ENCODE measurements at places on chromosomes 4 and X.

DNA sequence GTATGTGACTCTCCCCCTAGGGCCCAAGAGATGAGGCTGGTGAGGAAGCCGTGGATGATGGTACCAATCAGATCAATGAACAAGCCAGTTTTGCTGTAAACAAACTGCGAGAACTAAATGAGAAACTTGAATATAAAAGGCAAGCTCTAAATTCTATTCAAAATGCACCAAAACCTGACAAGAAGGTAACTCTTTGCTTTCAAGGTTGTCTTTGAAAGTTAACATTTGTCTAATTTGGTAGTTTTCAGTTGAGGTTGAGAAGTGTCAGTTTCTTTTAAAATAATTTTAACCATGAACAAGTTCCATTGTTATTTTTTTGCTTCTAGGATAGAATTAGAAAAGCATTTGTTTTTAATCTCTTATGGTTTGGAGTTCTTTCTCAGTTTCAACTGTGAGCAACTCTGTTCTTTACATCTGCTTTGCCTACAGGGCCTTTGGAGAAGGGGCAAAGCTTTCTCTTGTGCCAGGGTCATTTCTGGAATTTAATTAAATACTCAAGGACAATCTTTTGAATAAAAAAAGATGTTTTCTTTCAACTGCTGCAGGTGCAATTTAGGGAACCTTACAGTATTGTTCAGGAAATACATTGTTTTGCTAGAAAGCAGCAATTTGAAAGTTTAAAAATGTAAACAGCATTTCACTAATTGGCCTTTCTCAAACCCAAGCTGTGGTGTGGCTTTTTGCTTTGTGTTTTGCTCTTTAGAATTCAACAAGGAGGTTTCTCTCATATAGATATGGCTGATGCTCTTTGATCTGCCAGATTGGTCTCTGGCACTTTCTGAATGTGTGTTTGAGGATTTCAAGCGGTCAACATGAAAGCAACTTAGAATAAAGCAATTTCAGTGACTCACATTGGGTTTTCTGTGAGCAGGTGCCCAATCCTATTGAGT lies 62.9 kb downstream of the LRP2BP start:
- no peak for DNase-seq

DNA sequence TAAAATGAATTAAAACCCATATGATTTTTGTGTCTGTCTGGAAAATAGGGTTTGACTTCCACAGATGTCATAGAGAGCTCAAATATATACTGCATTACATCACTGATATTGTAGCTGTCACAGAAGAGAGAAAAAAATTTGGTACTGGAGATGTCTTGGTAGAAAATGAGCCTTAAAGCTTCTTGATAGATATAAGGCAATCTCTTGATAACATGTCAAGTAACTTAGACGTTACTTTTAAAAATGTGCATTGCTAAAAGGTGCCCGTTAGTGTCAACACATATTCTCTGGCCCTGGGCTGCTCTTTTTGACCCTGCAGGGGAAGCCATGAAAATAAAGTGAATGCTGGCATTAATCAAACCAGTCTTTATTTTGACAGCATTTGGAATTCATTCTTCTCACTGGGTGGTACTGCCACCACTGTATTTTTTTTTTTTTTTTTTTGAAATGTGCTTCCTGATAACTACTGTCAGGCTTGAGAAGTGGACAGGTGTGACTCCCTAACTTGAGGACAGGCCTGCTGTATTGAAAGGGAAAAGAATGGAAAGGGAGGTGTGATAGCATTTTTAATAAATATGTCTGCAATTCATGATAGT lies 53.0 kb upstream of the RAPGEF2 start:
- no peak for DNase-seq

DNA sequence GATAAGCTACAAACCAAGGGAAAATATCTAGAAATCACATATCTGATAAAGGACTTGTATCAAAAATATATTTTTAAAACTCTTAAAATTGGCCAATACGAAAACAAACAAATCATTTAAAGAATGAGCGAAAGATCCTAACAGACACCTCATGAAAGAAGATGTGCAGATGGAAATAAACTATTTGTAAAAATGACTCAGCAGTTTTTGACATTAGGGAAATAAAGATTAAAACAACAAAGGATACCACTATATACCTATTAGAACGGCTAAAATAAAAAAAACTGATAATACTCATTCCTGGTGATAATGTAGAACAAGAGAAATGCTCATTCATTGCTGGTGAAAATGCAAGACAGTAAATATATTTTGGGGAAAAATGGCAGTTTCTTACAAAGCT lies 506.4 kb downstream of the KLHL4 start:
- no peak for DNase-seq

- no peak for DNase-seq
Observed at GRCh38 chr4:7844594-7844991, 95.1 kb downstream of the AFAP1 start.

- no peak for DNase-seq
Observed at GRCh38 chr4:142595222-142595871, 250.8 kb downstream of the INPP4B start.

- DNase-seq = no peak
Observed at GRCh38 chr4:3317011-3317655, 24.3 kb downstream of the RGS12 start.

DNA sequence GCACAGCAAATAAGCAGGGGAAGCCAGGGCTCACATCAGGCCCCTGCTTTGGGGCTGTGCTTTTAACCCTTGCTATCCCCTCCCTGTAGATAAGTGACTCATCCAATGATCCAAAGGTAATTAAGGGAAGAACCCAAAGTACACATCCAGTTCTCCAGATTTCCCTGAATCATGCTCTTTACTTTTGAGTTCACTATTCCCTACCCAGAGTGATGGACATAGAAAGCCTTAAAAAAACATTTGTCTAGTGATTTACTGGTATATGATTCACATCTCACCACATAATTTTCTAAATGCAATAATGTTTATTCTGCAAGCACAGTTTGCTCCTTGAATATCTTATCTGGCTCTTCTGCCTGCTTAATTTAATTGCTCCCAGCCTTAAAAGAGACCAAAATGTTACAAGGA lies 136.2 kb downstream of the PPP3CA start:
- no peak for DNase-seq

DNA sequence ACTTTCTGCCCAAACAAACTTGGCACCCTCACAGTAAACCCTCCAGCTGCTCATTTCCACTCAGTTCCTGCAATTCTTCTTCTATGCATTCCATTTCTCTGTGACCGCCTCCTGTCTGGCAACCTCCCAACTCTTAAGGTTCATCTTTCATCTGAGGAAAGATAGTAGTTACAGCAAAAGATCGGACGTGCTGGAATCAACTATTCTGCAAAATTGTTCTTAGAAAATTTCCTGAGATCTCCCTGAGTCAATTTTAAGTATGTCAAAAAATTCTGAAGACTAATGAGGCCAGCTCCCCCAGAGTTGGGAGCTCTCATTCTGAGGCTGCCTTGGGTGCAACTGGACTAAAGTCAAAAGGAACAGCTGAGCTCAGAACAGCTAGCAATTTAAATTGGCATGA lies 1026.0 kb downstream of the ADGRL3 start:
- no peak for DNase-seq

- DNase-seq = peak; percentile 3
Observed at GRCh38 chr4:35342833-35343232, 901.5 kb downstream of the ARAP2 start.

- DNase-seq = no peak
Observed at GRCh38 chr4:3263053-3263875, 14.3 kb downstream of the MSANTD1 start.

DNA sequence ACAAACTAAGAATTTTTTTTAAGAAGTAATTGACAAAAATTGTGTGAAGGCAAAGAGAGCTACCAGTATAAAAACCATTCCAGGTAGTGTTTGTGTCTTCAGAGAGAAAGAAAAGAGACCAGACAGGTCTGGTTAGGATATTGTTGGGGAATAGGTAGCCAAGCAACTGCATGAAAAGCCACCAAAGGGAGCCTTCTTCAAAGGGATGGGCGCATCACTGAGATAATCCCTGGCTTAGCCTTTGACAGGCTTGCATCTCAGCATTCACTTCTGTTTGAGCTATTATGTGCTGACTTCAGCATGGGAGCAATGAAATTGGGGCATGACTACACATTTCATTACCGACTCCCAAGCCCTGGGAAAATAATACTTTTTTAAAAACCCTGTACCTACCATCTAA lies 496.6 kb downstream of the IL1RAPL1 start:
- DNase-seq = no peak

- no peak for DNase-seq
Observed at GRCh38 chr4:79625361-79625760, 217.3 kb upstream of the GK2 start.

GRCh38 chrX:22373094-22373493 lies 100.4 kb downstream of the CBLL2 start:
- DNase-seq = no peak

DNA sequence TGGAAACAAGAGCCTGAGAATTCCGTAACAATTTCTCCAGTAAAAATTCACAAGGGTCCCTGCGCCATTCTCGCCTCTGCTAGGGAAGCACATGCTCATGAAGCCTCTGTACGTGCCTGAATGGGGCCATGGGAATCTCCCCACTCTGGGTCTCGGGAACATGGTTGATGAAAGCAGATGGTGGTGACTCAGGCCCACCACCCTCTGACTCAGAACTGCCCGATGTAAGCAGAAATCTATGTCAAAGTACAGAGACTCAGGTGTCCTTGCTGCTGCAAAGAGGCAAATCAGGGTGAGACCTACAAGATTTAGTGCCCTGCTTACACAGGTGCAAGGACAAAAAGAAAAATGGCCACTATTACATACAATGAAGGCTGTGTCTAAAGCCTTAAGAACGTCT lies 65.0 kb downstream of the SCD5 start:
- no peak for DNase-seq

GRCh38 chrX:10884246-10884645 lies 226.9 kb upstream of the HCCS start:
- DNase-seq = no peak

DNA sequence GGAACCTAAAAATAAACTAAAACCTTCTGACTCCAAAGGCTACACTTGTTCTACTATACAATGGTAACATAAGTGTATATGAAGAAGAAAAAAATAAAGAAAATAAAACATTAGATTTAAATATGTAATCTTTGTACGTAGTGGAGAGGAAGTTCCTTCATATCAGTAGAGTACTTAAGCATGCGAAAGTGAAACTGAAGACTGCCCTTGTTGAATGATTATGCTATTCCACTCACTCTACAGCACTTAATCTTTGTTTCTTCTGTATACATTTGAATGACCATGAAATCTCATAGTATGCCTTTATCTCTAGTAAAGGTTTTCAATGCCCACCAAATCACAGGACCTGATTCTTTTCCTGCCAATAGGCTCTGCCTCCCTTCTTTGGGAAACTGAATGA lies 78.9 kb downstream of the NDST3 start:
- DNase-seq = no peak

- no peak for DNase-seq
Observed at GRCh38 chr4:6059375-6059805, 41.2 kb upstream of the C4orf50 start.

- no peak for DNase-seq
Observed at GRCh38 chrX:155893521-155893920, 12.4 kb downstream of the VAMP7 start.

DNA sequence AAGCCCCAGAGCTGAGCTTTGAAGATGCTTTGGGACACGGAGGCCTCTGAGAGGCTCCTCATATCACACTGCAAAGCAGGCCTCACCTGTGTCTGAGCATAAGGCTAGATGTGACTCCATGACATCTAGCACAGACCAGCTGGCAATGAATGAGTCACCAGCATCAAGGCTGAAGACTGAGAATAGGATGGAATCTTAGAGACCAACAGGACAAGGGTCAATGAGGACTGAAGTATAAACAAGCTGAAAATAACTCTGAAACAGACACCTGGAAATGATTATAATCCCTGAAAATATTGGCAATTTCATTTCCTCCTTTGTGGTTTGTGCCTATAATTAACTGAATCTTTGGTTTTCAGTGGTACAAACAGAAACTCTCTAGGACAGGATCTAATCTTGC lies 87.1 kb upstream of the PRPS1 start:
- no peak for DNase-seq

GRCh38 chr4:6200011-6200921 lies at the start of gene JAKMIP1:
TSS of gene JAKMIP1 (minus strand) at chr4:6200549. CDS start at chr4:6112850, 87,699 bp downstream.
- no peak for DNase-seq

- no peak for DNase-seq
Observed at GRCh38 chr4:171601091-171601490, 212.1 kb upstream of the GALNTL6 start.

GRCh38 chr4:7027913-7028312 lies 15.3 kb upstream of the TADA2B start:
- no peak for DNase-seq

DNA sequence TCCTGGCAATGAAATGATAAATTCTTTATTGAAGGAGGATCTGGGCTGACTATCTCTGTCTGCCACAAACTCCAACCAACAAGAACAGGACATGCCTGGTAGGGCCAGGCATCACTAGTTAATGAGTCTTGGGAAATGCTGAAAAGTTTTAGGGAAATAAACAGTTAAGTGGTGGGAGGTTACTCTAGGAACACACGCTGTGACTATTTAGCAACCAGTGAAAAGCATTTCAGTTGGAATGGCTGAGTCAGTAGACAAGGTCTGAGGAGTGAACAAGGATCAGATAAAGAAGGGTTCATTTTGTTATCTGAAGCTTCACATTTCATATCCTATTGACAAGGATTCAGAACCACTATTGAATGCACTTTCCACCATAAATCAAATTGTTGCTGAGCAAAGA lies 394.9 kb upstream of the BOD1L1 start:
- DNase-seq = no peak

DNA sequence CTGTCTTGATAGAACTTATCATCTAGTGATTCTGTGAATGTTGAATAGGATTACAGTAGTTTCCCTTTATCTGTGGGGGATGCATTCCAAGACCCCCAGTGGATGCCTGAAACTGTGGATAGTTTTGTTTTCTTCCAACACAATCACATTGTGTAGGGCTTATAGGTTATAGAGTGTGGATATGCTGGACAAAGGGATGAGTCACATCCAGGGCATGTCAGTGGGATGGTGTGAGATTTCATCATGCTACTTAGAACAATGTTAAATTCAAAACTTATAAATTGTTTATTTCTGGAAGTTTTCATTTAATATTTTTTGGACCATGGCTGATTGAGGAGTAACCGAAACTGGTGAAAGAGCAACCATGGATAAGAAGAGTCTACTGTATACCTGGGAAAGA lies 432.3 kb upstream of the ATOH1 start:
- DNase-seq = no peak

DNA sequence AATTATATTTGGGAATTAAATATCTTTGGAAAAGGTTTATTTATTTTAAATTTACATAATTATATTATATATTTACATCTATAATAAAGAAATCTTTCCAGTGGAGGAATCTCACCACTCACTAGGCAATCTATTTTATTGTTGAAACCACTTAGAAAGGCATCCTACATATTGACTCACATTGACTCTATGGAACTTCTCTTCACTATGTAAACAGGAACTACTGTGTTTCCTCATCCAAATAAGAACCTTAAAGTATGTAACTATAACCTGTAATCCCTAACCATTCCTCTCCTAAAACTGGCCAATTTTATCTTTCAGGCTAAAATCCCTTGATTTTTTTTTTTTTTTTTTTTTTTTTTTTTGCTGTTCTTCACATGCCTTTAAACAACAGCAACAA lies 268.7 kb downstream of the MAPK10 start:
- no peak for DNase-seq

Measured in KG1 (cell line).